ENCODE measurements at places on chromosomes 4 and X.
A peak's percentile ranks its signal among the peaks of the same experiment; 100 is the strongest.

GRCh38 chrX:28520786-28521185 lies 66.5 kb upstream of the IL1RAPL1 start:
- DNase-seq: no peak

GRCh38 chr4:139887962-139888735 lies 222.5 kb downstream of the MGST2 start:
- DNase-seq: no peak

- DNase-seq: no peak
Observed at GRCh38 chrX:46754036-46754435, 4.9 kb downstream of the SLC9A7 start.

DNA sequence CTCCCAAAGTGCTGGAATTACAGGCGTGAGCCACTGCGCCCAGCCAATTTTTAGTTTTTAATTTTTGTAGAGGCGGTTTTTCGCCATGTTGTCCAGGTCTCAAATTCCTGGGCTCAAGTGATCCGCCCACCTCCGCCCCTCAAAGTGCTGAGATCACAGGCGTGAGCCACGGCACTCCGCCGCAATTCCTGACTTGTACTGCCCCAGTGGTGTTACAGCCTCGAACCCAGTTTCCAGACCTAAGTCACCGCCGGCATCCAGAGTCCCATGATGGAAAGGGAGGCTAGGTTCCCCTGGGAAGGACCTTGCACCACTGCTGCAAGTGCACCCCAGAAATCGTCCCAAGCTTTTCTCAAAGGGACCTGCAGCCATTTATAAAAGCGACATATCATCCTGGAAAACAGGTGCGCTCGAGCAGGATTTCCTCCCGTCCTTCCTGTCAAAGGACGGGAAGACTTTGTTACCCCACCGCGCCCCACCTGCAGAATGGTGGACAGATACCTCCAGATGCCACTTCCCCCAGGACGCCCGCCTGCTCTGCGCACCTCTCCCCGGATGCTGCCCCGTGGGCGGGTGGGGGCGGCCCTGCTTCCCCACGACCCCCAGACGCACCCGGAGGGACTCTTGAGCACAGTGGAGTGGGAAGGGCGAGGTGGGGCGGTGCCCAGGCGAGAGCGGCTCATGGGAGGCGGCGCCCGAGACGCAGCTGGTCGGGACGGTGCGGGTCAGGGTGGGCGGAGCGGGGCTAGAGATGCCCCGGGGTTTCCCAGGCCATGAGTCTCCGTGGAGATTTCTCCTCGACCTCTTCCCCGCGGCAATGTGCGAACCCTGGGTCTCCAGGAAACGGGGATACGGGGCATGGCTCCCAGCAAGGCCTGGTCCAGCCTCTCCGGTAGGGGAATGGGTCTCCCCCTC lies 947 bp upstream of the RPL10 start:
- peak; percentile 68 for DNase-seq

GRCh38 chr4:142309772-142310171 lies 536.3 kb downstream of the INPP4B start:
- no peak for DNase-seq

DNA sequence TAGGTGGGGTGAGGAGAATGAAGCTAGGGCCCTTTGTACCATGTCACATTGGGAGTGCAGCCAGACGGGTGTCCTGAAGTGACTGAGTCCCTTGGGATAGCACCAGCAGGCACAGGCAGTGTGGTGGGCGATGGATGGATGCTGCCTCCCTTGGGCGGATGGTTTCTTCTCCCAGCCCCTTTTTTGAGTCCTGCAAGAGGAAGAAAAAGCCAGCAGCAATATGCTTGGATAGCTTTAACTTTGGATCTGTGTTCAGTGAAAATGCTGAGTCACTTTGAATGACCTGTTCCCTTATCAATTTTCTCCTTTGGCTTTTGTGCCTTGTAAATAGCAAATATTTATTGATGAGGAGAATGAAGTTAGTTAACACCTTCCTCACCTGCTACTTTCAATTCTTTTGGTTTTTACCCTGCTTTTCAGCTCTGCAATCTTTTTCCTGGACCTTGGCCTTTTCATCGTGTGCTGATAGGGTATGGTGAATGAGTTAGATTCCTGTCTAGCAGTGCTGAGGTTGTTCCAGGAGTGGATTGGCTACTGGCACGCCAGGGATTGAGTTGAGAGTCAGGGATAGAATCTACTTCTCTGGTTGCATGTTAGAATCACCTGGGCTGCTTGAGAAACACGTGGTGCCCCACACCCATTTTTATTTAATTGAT lies 10.2 kb downstream of the DCUN1D4 start:
- DNase-seq: no peak

DNA sequence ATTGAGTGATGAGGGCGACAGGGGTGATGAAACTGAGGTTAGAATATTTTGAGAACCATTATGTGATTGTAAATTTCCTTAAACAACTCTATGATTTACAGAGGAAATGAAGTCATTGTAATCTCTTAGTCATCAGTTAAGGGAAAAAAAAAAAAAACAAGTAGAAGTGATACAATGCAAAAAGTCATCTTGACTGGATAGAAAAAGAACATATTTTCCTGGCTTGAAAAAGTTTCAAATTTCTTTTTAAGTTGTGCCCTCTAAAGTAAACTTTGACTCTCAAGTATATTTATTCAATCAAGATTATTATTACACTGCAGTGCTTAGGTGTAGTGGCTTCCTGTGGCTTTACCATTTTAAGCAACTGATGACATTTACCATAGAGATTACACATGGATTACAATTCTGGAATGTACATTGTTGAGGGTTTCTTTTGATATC lies 40.6 kb downstream of the GABRB1 start:
- DNase-seq: no peak

DNA sequence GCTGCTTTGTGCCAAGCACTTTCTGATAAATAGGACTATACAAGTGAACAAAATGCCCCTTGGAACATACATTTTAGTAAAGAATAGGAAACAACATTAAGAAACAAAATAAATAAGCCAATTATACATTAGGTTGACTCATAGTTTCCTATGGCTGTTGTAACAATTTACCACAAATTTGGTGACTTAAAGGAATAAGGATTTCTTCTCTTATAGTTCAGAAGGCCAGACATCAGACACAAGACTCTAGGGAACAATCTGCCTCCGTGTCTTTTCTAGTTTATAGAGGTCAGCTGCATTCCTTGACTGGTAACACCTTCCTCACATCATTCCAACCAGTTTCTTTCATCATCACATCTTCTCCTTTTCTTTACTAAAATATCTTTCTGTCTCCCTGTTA lies 235.9 kb upstream of the PCDH18 start:
- DNase-seq: no peak

DNA sequence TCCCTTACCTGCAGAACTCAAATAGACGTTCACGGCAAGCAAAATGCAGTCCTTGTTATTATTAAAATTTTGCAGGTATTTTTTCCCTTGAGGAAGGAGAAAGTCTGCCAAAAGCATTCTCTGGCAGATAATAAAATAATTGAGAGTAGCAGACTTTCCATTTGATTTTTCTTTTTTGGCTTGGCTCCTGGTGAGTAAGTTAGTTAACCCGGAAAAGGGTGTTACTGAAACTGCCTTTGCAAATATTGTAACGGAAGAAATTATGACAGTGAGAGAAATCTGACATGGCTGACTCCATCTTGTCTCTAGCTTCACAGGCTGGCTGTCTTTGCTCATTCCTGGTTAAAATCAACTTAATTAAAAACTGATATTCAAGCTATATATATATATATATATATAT lies 100.5 kb downstream of the GPR143 start:
- no peak for DNase-seq

GRCh38 chr4:56637791-56638190 lies 43.3 kb downstream of the HOPX start:
- DNase-seq: no peak

DNA sequence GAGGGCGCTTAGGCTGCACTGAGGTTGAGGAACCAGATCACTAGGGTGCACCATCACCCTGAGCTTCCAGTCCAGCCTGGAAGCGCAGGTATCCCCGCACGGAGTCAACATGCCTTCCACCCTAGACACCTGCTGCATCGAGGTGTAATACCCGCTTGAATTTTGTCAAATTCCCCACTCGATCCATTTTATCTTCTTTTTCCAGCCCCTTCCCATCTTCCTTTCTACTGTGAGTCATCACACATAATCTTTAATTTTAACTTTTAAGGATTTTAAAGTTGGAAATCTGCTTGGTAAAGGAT lies 821 bp downstream of the PLK4 start:
- DNase-seq: no peak

GRCh38 chr4:35138449-35138848 lies 1105.9 kb downstream of the ARAP2 start:
- DNase-seq: no peak
